ENCODE measurements at places on chromosomes 16 and 17.

GRCh38 chr17:42773290-42774035 lies at the start of gene VPS25:
Gene VPS25, plus strand, starts transcription at chr17:42773449. Its CDS starts 27 bp downstream, at chr17:42773476.
- peak; percentile 80 for DNase-seq

DNA sequence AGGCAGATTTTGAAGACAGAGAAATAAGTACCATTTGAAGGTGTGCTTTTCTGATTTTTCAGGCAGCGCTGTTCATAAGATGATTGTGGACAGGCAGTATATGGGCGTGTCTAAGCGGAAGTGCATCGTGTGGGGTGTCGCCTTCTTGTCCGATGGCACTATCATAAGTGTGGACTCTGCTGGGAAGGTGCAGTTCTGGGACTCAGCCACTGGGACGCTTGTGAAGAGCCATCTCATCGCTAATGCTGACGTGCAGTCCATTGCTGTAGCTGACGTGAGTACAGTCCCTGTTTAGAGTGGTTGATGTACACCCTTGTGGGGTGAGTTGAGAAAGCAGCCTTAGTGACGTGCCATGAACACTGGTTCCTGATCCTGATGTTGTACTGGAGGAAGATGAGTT lies 10.7 kb downstream of the UTP4 start:
- DNase-seq = no peak

DNA sequence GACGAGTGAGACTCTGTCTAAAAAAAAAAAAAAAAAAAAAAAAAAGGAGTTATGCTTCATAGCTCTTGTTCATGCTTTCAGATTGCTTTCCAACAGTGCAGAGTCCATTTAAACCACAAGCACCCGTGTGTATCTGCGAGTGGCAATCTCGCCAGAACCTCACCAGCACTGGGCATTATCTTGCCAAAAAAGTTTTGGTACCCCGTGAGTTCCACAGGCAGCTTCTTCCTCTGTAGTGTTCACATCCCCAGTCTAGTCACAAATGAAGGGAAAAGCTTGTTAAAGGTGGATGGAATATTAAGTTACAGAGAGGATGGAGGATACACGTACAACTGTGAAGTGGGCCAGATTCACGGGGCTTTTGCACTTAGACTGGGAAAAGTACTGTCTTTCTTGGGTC lies 33.5 kb downstream of the WSB1 start:
- no peak for DNase-seq

DNA sequence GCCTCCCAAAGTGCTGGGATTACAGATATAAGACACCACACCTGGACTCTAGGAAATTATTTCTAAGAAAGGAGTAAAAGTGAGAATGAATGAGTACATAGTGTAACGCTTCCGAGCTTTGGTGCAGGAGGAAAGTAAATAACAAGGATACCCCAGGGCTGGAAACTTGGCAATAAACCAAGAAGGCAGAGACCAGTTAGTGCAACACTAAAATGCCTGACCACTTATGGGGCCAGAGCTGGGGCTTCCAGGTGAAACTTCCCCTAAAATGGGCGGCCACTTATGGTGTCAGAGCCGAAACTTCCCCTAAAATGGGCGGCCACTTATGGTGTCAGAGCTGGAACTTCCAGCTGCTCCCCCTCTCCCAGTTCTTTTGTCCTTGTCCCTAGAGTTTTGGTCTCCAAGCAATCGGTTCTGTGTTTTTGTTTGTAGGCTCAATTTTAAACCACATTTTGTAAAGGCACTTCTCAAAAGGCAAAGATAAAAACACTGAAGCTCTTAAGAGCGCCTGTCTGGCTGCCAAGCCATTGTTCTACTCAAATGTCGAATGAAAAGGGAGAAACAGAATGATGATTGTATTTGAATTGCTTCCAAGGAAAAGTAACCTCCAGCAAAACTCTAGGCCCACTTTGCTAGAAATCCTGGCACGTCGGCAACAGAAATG lies 63.9 kb downstream of the NXN start:
- no peak for DNase-seq

DNA sequence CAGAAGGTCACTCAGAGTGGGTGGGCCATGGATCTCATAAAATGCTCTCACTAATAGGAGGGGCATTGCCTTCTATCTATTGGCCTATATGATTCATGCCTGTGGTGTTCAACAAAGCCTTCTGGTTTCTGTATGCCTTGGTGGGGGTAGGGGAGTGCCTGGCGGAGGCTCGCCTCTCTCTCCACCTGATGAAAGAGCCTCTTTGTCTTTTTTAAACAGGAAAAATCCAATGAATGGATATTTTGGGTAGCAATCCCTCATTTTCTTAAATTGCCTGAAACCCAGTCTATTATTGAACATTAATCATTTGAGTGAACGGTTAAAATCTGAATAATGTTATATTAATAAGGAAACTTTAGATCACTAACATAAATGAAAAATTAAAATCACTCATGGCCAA lies 90.6 kb downstream of the TOX3 start:
- no peak for DNase-seq

Data from activated naive CD4-positive, alpha-beta T cell treated with anti-CD3 and anti-CD28 coated beads, Interleukin-2, amount 50 U/mL, for 72 hours (primary cell).